ENCODE measurements at places on chromosomes 4 and X.
A peak's percentile ranks its signal among the peaks of the same experiment; 100 is the strongest.

DNA sequence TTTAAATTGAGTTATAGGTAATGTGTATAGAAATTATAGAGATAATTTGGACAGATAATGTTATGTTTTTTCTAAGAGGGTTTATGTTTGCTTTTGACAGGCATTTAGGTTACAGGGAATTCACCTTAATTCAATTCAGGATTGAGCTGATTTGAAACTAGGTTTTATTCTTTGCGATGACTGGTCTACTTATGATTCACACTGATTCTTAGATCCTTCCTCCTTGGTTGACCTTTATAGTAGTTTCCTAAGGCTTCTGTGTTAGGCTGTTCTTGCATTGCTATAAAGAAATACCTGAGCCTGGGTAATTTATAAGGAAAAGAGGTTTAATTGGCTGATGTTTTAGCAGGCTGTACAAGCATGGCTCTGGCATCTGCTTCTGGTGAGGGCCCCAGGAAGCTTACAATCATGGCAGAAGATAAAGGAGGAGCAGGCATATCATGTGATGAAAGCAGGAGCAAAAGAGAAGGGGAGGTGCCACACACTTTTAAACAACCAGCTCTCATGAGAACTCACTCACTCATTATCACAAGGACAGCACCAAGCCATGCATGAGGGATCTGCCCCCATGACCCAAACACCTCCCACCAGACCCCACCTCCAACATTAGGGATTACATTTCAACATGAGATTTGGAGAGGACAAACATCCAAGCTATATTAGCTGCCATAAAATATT is 155.0 kb upstream of the SFRP2 start:
- no peak for DNase-seq

- no peak for DNase-seq
Measured at GRCh38 chr4:60812811-60813210, 387.3 kb upstream of the ADGRL3 start.

- DNase-seq = peak; percentile 86
Measured at GRCh38 chrX:17412692-17413091, 37.7 kb downstream of the NHS start.

- peak; percentile 61 for DNase-seq
Measured at GRCh38 chr4:181646864-181647263, 596.3 kb upstream of the TENM3 start.

GRCh38 chrX:19615361-19615910 is 100.1 kb upstream of the MAP3K15 start:
- DNase-seq = no peak

DNA sequence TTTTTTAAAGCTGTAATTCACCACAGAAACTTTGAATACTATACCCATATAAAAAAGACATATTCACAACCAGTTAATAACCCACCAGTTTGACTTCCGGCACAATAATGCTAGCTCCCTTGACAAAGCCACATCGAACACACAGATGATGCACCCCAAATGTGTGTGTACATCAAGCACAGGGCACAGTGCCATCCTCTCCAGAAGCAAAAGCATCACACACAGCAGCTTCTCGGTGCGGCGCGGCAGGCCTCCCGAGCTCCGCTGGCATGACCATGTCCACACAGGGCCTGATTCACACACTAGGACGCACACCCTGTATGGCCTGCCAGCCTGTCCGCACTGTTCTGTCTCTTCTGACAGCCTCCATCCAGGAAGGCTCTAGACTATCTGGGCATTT is 88.0 kb downstream of the LEF1 start:
- no peak for DNase-seq

- peak; percentile 97 for DNase-seq
Measured at GRCh38 chr4:55947912-55948725, 626 bp upstream of the CEP135 start.

DNA sequence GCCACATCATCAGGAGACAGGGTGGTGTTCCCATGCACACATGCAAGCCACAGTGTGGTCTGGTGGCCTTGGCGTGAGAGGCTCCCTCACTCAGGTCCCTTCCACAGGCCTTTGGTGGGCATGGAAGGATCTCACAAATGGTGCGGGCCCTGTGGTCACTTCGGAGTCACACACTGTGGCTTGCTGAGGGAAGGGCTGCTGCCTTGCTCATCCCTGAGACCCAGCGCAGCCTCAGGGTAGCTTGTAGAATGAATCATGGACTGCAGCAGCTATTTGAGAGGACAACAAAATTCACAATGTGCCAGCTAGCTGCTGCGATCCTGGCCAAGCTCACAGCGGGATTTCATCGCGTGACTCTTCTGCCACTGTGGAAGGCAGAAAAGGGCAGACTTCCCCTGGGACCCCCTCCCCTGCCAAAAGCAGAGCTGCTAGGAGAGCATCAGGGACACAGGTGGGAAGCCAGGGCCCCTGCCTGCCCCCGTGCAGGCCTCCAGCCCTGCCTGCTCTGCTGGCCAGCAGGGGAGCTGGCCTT is 106.4 kb downstream of the ABLIM2 start:
- DNase-seq = no peak

DNA sequence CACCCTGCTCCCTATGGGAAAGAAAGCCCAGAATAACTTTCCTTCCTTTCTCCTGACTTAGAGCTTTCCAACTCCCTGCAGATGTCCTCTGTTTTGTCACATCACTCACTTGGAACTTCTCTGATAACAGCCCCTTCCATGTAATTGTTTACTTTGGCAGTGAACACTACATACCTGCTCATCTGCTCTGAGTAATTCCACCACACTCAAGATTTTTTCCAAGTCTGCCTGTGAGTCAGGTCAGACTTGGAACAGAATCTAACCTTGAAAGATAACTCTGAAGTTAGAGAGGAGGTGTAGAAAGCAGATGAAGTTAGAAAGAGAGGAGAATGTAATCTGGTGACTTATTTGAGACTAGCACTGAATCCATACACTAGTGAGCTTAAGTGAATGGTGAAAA is 7.4 kb downstream of the MAGEB10 start:
- DNase-seq = peak; percentile 39

DNA sequence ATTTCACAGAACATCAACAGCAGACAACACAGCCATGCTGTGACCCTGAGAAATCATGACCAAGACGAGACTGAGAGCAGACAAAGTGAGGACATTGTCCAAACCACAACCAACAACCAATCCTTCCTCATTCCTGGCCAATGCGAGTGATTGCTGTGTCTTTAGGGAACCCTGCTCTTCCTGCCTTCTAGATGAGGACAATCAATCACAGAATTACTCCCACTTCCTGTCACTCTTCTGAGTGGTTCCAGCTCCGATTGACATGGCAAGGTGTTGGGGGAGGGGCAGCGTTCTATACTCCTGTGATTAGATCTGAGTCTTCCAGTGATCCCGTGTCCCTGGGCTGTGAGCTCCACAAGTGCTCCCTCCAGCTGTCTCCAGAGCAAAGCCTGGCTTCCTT is 227.8 kb downstream of the STIM2 start:
- DNase-seq = no peak

GRCh38 chr4:8191136-8191747 is 7.8 kb upstream of the SH3TC1 start:
- DNase-seq = no peak

- DNase-seq = no peak
Measured at GRCh38 chr4:41329361-41329760, 72.6 kb downstream of the UCHL1 start.

- no peak for DNase-seq
Measured at GRCh38 chr4:39609454-39609931, 29.2 kb downstream of the SMIM14 start.

GRCh38 chr4:101086801-101087586 is 260.3 kb downstream of the PPP3CA start:
- DNase-seq = no peak

DNA sequence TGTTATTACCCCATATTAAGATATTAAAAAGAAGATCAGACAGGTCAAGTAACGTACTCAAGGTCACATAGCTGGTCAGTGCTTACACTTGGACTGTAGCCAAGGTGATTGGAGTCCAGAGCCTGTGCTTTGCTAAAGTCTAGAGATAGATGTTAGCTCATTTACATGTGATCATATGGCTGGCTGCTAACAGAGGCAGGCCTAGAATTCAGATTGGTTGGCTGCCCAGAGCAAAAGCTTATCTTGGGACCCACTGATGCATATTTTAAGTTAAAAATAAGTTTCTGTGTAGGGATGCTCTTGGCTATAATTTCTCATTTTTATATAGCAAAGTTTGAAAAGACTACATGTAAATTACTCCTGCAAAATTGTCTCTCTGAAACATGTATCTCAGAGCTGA is 18.1 kb upstream of the EXOC1L start:
- no peak for DNase-seq

DNA sequence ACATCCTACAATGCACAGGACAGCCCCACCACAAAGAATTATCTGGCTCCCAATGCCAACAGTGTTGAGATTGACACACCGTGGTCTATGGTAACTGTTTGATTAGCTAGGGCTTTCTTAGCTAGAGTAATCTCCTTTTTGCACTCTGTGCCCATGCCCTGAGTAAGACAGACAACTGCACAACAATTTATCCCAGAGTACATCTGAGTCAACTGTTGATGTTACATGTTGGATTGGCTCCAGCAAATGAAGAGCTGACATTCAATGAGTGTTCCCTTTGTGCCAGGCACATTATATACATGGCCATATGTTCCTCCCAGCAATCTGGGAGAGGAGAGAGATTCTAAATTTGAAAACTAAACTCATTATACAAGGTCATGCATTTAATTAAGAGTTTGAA is 3.9 kb upstream of the FAM9C start:
- DNase-seq = no peak

GRCh38 chrX:10759141-10759799 is 138.9 kb upstream of the MID1 start:
- peak; percentile 16 for DNase-seq

- no peak for DNase-seq
Measured at GRCh38 chr4:128542047-128542446, 254.4 kb upstream of the PGRMC2 start.

GRCh38 chrX:97909245-97909644 is 1025.5 kb downstream of the RPA4 start:
- DNase-seq = no peak

DNA sequence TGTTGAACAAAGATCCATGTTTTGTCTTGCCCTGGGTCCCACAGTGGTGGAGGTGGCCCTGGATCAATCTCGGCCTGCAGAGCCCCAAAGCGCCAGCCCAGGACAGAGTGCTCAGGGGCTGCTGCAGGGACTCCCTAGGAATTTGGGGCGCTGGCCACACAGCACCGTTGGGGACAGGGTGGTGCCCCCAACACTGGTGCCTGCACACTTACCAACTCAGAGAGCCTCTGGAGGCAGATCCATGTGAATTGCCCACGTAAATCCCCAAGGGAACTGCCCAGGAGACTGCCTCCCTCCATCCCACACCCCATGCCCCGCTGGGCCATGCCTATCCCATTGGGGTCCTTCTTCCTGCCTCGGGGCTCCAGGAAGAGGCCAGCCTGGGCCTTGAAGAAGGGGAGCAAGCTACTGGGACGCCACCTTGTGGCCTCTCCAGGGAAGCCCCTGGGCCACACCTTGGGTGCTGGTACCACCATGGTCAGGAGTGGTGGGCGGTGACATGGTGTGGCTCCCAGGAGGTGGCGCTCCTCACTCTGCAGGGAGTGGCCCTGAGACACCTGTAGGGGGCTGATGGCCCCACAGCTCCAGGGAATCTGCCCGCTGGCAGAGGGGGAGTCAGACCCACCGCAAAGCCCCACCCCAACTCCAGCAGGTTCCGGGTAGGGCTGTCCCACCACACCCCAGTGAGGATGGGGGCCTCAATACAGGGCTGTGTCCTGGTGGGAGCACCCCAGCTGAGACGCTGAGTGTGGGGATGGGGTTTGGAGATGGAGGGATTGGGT is 22.8 kb downstream of the CFAP99 start:
- DNase-seq = peak; percentile 36

DNA sequence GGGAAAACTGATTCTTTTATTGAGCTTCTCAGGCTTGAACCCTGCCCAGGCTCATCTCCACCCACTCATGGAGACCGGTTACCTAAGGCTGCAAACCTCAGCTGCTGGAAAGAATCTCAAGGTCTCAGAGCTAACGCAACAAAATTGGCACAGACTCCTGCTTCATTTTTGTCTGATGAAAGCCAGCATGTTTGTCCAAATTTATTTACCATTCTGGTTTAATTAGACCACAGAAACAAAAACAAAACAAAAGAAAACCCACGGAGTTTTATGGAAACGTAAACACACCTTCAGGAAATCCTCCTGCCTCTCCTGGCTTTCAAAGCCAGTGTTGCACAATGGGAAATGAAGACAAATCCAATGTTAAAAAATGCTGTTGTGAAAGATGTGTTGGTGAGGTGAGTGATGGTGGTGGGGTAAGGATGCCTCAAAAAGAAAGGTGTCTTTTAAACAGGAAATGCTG is 56.4 kb upstream of the PDLIM3 start:
- no peak for DNase-seq

- no peak for DNase-seq
Measured at GRCh38 chrX:38614485-38614884, 53.1 kb downstream of the TSPAN7 start.

Measured in fibroblast of skin of abdomen (primary cell).